ENCODE measurements at places on chromosomes 12 and 14.

- no peak for DNase-seq
Observed at GRCh38 chr12:50927356-50927755, 25.0 kb upstream of the HIGD1C start.

GRCh38 chr12:53604581-53604980 lies 21.6 kb downstream of the ATF7 start:
- DNase-seq = no peak

GRCh38 chr14:50773632-50774541 lies 57.1 kb downstream of the NIN start:
- DNase-seq = no peak

DNA sequence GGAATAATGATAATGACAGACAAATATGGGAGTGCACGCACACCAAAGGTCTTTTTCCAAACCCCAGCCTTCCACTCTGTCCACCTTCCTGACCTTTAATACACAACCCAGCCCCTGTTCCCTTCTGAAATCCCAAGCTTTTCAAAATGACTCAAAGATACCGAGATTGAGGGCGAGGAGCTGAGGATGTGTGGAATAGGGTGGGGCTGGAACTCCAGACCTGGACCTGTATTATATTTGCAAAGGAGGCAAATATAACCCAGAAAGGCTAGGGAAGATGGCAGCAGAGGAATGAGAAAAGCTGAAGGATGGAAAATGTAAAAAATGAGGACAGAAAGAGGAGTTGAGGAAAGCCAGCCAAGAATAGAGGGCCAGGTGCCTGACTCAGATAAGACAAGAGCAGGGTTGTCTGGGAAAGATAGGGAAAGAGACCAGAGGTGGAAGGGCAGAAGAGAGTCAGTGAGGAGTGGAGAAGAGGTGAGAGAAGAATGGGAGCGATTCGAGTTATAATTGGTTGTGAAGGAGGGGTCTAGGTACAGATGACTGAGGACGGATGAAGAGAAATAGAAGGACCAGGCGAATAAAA lies 1.0 kb upstream of the PTMS start:
- no peak for DNase-seq

GRCh38 chr14:92897922-92898565 lies 24.9 kb upstream of the CHGA start:
- no peak for DNase-seq

DNA sequence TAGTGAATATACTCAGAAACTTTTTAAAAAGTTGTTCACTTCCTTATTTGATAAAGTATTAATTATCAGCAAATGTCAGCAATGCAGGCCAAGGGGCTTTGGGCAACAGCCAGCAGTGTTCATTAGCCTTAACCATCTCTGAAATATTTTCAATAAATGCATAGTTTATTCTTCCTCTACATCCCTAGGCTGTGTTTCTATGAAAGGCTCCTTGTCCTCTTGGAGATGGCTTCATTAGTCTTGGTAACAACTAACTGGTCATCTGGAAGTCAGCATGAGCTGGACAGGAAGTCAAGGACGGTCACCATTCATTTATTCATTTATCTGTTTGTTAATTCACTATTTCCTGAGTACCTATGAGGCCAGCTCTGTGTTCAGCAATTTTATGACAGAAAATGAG lies 124.0 kb upstream of the TMEM132D start:
- DNase-seq = no peak

DNA sequence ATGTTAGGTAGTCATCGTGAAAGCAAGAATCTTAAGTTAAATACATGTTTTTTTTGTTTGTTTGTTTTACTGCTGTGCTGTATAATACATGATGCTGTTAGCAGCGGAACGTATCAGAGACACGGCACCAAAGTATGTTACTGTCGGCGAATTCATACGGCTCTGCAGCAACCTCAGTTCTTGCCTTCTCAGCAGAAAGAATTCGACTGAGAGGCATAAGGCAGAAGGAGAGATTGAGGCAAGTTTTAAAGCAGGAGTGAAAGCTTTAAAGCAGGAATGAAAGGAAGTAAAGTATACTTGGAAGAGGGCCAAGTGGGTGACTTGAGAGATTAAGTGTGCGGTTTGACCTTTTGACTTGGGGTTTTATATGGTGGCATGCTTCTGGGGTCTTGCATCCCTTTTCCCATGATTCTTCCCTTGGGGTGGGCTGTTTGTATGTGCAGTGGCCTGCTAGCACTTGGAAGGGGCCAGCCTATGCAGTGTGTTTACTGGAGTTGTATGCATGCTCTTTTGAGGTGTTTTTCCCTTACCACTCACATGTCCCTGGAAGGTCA lies 23.7 kb downstream of the LEMD3 start:
- no peak for DNase-seq

GRCh38 chr12:106074706-106075392 lies 63.9 kb downstream of the NUAK1 start:
- DNase-seq = no peak

GRCh38 chr12:12562016-12562483 lies 613 bp downstream of the DUSP16 start:
- DNase-seq = peak; percentile 43

Measured in C1 segment of cervical spinal cord (tissue), 14 donors.